Ureter (tissue), 1 donor: ENCODE measurements at places on chromosomes 4 and X. TPM values are rescaled to one million over a fixed set of nuclear protein-coding genes. Genes with fewer than 3 reads are reported as not detected.

Gene XAGE1A
- total RNA-seq = not detected

Gene MUC7
- total RNA-seq = not detected

Gene IGSF1
- total RNA-seq = 0.18 TPM

GRCh38 chr4:5572114-5572513, 136.2 kb downstream of the EVC2 start:
- no peak for DNase-seq

- no peak for DNase-seq
Measured at GRCh38 chrX:68686097-68686977, 38.9 kb downstream of the STARD8 start.

DNA sequence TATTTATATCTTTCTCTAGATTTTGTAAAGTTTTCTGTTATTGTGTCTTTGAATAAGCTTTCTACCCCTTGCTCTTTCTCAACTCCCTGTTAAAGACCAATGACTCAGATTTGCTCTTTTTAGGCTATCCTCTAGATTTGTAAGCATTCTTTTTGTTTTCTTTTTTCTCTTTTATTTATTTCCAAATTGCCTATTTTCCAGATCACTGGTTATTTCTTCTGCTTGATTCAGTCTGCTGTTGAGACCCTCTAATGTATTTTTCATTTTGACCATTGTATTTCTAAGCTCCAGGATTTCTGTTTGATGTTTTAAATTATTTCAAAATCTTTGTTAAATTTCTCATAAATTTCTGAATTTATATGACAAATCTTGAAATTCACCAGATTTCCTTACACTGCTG, 462.6 kb upstream of the GALNT7 start:
- no peak for DNase-seq
